ENCODE measurements at places on chromosomes 12 and 14.

DNA sequence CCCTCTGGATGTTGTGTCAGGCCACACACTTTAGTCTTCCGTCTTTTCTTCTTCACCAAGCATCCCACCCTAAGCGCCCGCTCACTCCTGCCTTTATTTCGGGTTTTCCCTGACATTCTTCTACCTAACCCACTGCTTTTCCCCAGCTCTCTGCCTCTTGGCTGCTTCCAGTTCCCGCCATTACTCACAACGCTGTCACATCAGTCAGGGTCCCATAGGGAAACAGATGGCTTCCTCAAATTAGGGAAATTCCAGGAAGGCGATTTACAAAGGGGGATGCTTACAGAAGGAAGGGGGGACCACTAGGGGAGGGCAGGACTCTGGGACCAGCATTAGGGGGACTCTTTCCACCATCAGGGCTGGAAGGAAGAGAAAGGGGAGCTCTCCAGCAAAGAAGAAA, 9.2 kb upstream of the PPP1R13B start:
- no peak overlapping the region for H3K27ac ChIP-seq
- no peaks in the 10 kb centered on the region for H3K27me3 ChIP-seq
- H3K36me3 ChIP-seq: no peaks in the 10 kb centered on the region
- no peaks in the 10 kb centered on the region for H3K4me1 ChIP-seq

DNA sequence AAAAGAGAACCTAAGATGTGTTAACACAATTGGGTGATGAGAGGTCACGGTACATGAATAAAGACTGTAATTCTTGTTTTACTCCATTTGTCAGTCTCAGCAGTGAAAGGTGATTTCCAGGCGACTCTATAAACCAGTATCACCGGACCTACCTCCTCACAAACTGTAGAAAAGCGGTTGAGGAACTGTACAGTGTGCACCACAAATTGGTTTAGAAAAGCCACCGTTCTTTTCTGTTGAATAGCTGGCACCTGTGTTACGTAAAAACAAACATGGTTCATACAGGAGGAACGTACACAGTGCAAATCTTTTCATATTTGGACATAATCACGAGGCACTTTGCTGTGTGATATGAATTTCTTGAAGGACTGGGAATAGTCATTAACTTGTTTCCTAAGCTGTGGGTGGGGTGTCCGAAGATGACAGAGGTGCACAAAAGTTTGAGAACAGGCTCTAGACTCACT, 663 bp downstream of the WASHC3 start:
- H3K36me3 ChIP-seq: no peaks in the 10 kb centered on the region
- H3K27me3 ChIP-seq: no peaks in the 10 kb centered on the region
- no peak for DNase-seq
- H3K4me1 ChIP-seq: no peaks in the 10 kb centered on the region

- H3K27ac ChIP-seq: no peak overlapping the region
- no peaks in the 10 kb centered on the region for H3K27me3 ChIP-seq
- DNase-seq: no peak
- no peak overlapping the region for H3K4me3 ChIP-seq
- no peaks in the 10 kb centered on the region for H3K36me3 ChIP-seq
These were observed 45.0 kb upstream of the REP15 start for GRCh38 chr12:27651201-27651600.

DNA sequence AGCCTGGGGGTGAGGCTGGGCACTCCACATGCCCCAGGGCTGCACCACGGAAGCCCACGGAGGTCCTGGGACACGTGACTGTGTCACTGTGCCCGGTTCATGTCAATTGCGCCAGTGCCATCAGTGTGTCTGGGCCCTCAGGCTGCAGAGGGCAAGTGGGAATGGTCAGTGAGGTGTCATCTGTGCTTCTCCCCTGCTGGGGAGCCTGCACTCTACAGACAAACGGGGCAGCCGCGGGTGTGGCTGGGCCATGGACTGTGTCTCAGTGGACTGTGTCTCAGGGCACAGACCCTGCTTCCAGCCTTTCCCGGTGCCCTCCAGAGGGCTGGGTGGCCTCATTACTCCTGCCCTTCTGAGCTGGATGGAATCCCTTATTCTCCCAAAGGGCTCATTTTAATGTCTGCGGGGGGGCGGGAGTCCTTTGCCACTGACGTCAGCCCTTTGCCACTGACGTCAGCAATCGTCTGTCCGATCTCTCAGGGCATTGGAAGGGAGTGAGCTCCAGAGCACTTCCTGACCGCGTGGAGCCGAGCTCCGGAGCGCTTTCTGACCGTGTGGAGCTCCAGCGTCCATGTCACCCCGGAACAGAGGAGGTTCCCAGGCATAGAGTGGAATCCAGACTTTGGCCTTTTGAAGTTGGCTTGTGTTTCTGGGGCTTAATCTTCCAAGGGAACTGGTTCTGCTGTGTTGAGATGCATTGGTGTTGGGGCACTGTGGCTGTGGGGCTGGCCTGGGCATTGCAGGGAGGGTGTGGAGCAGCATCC, 72.4 kb downstream of the ADGRD1 start:
- no peak overlapping the region for H3K4me3 ChIP-seq
- H3K36me3 ChIP-seq: no peaks in the 10 kb centered on the region
- no peaks in the 10 kb centered on the region for H3K27me3 ChIP-seq
- no peak for DNase-seq
- no peak overlapping the region for H3K27ac ChIP-seq

GRCh38 chr12:10826258-10826657, at the start of gene TAS2R10:
TSS of gene TAS2R10 (minus strand) at chr12:10826358. CDS start at chr12:10826269, 89 bp downstream.
- no peak for DNase-seq
- no peaks in the 10 kb centered on the region for H3K27me3 ChIP-seq
- no peak within 1 kb of the TSS for H3K4me3 ChIP-seq
- H3K27ac ChIP-seq: no peak within 1 kb of the TSS

DNA sequence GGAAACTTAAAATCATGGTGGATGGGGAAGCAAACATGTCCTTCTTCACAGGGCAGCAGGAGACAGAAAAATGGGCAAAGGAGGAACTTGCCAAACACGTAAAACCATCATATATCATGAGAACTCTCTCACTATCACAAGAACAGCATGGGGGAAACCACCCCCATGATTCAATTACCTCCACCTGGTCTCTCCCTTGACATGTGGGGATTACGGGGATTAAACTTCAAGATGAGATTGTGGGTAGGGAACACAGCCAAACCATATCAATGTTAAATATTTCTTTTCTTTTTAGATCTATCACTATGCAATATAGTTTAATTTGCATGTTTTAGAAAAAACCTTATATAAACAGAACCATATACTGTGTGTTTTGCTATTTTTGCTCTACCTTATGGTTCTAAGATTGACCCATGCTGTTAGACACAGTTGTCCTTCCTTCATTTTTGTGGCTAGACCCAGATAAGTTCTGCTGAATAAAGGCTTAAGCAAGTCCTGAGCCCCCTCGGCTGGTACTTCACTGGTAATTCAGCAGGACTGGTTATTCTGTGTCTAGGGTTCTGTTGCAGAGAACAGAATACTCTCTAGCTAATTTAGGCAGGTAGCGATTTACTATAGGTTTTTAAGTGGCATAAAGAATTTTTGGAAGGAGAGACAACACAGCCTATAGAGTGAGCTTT, 253.7 kb upstream of the HMGA2 start:
- H3K27ac ChIP-seq: no peak overlapping the region
- no peaks in the 10 kb centered on the region for H3K27me3 ChIP-seq
- no peaks in the 10 kb centered on the region for H3K4me1 ChIP-seq
- no peak for DNase-seq

DNA sequence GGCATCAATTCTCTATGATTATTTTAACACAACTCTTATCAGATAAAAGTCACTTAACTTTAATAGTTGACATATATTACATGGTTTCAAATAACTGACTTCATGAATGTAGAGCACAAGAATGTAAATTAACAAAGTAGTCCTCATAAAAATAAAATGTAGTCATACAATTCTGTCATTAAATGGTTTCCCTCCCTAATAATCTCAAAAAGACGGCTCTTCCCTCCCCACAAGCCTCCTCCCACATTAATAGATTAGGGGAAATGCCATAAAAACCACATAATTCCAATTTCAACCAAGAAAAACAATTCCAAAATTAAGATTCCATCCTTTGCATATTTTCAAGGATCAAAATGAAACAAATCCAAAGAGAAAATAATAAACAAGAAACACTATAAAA, 36.7 kb downstream of the SPTLC2 start:
- no peak overlapping the region for H3K4me3 ChIP-seq
- H3K27me3 ChIP-seq: no peaks in the 10 kb centered on the region
- DNase-seq: no peak
- peaks cover 23% of the 10 kb centered on the region for H3K36me3 ChIP-seq
- peaks cover 7% of the 10 kb centered on the region for H3K4me1 ChIP-seq

GRCh38 chr12:105330931-105331804, 677 bp downstream of the C12orf75 start:
- H3K27ac ChIP-seq: peak overlapping the region; percentile 51
- DNase-seq: no peak
- H3K4me3 ChIP-seq: peak overlapping the region; percentile 65
- H3K4me1 ChIP-seq: peaks cover 16% of the 10 kb centered on the region
- H3K27me3 ChIP-seq: no peaks in the 10 kb centered on the region

GRCh38 chr14:72515779-72516770, 377.8 kb downstream of the DPF3 start:
- no peak overlapping the region for H3K4me3 ChIP-seq
- H3K36me3 ChIP-seq: no peaks in the 10 kb centered on the region
- no peaks in the 10 kb centered on the region for H3K27me3 ChIP-seq
- peaks cover 33% of the 10 kb centered on the region for H3K4me1 ChIP-seq
- no peak for DNase-seq

DNA sequence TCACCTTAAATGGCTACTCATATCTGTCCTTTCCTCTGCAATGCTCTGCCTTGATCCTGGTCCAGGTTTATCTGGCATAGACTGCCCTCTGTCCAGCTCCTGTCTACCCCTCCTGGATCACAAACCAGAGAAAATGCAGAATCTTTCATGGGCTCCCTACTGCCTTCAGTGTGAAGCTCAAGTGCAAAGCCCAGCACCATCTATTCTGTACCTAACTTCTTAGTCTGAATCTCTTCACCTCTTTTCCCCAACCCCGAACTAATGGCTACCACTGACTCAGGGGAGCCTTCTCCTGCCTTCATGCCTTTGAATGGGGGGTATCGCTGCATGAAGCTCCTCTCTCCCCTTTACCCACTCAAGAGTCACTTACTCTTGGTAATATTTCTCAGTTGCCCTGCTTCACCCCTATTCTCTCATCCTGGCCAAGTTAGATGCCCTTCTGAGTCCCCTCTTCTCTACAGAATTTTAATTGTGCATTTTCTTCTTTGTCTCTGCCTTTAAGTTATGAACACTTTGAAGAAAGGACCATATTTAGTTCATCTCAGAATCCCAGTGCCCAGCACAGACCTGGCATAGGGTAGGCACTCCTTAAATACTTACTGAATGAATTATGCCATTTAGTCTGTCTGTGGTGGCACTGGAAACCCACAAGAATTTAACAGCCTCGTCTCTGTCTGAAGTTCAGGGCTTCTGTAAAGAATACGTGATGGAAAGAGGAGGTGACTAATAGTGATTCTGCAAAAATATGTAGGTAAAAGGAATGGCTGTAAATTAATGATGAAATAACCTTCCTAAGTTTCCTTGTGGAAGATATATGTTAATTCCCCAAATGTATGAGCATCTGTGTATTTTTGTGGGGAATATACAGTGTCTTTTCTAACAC, 191.3 kb upstream of the AMIGO2 start:
- no peaks in the 10 kb centered on the region for H3K27me3 ChIP-seq
- H3K36me3 ChIP-seq: no peaks in the 10 kb centered on the region
- no peak overlapping the region for H3K27ac ChIP-seq
- H3K4me1 ChIP-seq: peaks cover 11% of the 10 kb centered on the region
- no peak overlapping the region for H3K4me3 ChIP-seq

- H3K4me1 ChIP-seq: no peaks in the 10 kb centered on the region
- no peaks in the 10 kb centered on the region for H3K36me3 ChIP-seq
- H3K4me3 ChIP-seq: no peak overlapping the region
- peaks cover 4% of the 10 kb centered on the region for H3K27me3 ChIP-seq
- no peak for DNase-seq
These were observed 13.8 kb downstream of the STON2 start for GRCh38 chr14:81386290-81386745.

DNA sequence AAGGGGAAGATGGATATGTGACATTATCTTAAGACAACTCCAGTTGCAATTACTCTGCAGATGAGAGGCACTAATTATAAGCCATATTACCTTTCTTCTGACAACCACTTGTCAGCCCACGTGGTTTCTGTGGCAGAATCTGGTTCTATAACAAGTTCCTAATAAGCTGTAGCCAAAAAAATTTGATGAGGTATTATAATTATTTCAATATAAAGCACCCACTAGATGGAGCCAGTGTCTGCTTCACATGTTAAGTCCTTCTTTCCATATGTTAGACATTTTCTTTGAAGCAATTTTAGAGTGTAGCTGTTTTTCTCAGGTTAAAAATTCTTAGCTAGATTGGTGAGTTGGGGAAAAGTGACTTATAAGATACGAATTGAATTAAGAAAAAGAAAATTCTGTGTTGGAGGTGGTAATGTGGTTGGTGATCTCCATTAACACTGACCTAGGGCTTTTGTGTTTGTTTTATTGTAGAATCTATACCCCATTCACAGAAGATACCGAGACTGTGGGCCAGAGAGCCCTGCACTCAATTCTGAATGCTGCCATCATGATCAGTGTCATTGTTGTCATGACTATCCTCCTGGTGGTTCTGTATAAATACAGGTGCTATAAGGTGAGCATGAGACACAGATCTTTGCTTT, 36.9 kb downstream of the PSEN1 start:
- no peaks in the 10 kb centered on the region for H3K27me3 ChIP-seq
- H3K36me3 ChIP-seq: peaks cover 61% of the 10 kb centered on the region
- no peak overlapping the region for H3K4me3 ChIP-seq
- H3K27ac ChIP-seq: no peak overlapping the region
- H3K4me1 ChIP-seq: no peaks in the 10 kb centered on the region

DNA sequence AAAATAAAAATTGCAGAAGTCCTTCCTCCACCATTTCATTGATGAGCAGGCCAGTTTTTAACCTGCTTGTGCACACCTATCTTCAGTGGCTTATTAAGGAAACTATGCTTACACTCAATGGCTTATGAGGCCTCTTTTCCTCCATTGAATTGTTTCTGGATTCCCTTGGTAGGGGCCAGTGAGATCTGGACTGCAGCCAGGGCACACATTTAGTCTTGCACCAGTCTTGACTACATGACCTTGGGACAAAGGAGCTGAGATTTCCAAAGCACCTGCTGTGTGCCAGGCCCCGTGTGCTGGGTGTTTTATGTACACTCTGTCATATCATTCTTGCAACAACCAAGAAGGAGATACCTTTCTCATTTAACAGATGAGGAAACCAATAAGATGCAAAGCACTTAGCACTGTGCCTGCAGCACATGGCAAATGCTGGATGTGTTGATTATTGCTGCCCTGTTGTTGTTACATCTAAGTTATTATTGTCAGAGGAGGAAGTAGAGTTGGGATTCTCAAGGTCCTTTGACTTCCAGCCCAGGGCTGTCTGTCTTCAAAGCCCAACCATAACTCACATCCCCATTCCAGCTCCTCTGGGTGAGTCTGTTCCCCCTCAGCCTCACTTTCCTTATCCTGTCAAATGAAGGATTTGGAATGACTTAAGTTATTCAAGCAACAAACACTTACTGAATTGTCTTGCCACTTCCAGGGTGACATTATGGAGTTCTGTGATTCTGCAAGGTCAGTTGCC, 31.6 kb upstream of the RIN3 start:
- H3K36me3 ChIP-seq: no peaks in the 10 kb centered on the region
- no peaks in the 10 kb centered on the region for H3K4me1 ChIP-seq
- H3K4me3 ChIP-seq: no peak overlapping the region
- no peak for DNase-seq

- H3K27ac ChIP-seq: no peak overlapping the region
- no peak for DNase-seq
- H3K4me3 ChIP-seq: no peak overlapping the region
- no peaks in the 10 kb centered on the region for H3K27me3 ChIP-seq
These were observed 84.1 kb upstream of the TBX3 start for GRCh38 chr12:114767906-114768722.

- DNase-seq: no peak
- H3K27me3 ChIP-seq: no peaks in the 10 kb centered on the region
- no peaks in the 10 kb centered on the region for H3K36me3 ChIP-seq
- no peaks in the 10 kb centered on the region for H3K4me1 ChIP-seq
These were observed 69.5 kb upstream of the ZDHHC17 start for GRCh38 chr12:76694369-76694768.
